NCI-H2171 treated with DMSO at 0.1 percent for 48 hours (cell line): ENCODE measurements at places on chromosomes 2 and 18.
A peak's percentile ranks its signal among the peaks of the same experiment; 100 is the strongest.

GRCh38 chr2:207108440-207108839 lies 57.3 kb downstream of the KLF7 start:
- DNase-seq, result no peak

DNA sequence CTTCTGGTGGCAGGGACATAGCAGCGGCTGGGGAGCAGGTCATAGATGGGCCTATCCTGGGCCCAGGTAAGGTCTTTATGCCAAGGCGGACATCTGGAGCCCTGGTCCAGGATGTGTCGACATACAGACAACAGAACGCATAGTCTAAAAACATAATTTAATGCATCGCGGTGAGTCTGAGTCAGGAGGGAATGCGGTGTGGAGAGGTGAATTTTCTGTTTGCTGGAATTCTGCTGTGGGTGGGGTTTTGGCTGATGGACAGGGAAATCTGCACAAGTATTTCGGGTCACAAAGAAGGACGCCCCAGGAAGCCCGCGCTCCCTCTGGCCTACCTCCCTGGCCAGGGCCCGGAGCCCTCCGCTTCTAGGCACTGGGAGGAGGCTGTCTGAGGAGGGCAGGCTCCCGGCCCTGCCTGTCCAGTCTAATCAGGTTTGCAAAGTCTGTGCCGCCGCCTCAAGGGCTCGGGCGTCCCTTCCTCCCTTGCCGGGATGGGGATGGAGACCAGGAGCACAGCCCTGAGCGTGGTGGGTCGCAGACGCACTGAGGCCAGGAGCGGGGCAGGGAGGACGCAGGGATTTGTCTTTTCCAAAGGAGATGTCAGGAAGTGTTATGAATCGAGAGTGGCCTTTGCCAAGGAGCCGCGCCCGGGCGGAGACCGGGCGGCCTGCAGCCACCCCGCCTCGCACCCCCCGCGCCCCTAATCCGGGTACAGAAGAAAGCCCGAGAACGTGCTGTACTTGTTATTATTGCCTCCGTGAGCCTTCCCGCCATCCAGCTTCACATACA lies 2.3 kb downstream of the C1QL2 start:
- DNase-seq, result no peak

GRCh38 chr2:177616731-177617130 lies 224.2 kb downstream of the AGPS start:
- DNase-seq, result no peak

DNA sequence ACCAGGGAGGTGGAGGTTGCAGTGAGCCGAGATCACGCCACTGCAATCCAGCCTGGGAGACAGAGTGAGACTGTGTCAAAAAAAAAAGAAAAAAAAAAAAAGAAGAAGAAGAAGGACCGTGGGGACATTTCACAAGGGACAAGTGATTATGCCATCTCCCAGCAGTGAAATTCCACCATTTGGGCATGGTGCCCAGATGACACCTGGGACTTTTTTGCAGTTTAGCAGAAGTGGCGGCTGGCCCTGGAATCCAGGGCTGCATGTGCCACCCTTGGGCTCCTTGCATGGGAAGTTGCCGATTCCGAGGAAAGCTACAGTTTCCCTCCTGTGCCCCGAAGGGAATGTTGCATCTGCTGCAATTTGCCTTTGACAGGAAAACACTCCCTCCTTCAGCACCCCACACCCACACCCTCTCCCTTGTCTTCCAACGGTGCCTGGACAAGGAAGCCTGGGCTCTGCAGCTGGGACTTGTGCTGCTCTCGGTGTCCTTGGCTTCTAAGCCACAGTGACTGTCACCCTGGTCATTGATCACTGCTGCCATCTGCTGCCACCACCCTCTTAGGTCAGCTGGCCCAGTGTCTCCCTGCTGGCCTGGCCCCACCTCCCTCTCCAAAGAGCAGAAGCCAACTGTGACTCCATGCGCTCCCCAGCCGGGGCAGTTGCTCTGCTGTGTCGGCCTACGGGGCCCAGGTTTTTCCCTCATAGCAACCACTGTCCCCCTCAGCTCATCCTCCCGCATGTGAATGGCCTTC lies 56.4 kb upstream of the LRRC30 start:
- peak; percentile 42 for DNase-seq

- DNase-seq, result peak; percentile 49
These were observed at the start of gene SERPINE2 for GRCh38 chr2:224039080-224039769. Gene SERPINE2, minus strand, starts transcription at chr2:224039286. Its CDS starts 37,386 bp downstream, at chr2:224001900.

- no peak for DNase-seq
These were observed 105.9 kb downstream of the LYPD1 start for GRCh38 chr2:132564065-132564464.

GRCh38 chr2:174180165-174180724 lies 68.1 kb downstream of the OLA1 start:
- no peak for DNase-seq

DNA sequence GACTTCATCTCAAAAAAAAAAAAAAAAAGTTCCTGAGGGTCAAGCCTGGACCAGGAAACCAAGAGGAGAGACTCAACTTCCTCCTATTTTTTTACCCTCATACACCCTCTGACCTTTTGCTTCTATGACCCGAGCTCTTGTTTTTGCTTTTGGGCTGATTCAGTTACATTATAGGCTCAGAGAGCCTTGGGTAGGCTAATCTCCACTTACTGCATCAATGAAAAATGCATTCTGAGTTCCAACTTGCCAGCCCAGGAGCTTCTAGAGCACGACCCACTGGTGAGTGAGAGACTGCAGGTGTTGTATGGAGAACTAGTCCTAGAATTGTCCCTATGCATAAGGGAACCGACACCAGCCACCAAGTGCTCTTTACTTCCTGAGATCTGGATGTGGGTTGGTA lies 91.1 kb downstream of the CABLES1 start:
- DNase-seq, result no peak

DNA sequence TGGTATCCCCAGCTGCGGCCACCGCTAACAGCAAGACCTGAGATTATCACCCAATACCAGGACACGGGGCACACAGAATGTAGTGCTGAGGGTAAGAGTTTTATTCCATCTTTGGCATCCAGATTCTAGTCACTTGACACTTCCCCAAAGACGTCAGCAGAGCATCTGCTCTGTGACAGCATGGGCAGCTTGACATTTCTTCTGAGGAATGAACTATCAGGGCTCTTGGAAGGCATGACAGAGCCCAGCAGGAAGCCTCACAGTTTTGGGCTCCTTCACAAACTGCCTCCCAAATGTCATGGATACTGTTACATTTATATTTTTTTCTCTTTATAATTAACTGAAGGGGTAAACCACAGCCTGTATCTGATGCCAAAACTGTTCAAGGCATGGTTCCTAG lies 1010.7 kb downstream of the TDRD15 start:
- DNase-seq, result peak; percentile 98

DNA sequence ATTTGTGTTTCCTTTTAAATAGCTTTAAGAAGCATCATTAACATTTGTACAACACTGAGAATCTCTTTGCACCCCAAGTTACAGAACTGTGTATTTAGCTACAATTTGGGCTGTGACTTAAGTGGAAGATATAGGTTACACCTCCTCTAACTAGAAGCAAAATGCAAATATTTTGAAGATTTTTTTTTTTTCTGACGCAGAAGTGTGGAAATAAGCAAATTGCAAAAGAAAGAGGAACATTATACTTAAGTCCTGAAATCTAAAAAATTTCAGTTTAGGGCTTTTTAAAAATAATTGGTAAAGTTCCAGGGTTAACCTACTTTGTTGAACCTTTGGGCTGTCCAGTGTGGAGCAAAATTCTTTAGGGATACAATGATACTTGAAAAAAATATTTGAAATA lies 41.4 kb upstream of the RBMS1 start:
- DNase-seq, result no peak

GRCh38 chr18:24600076-24600654 lies 139.7 kb downstream of the HRH4 start:
- DNase-seq, result peak; percentile 86

DNA sequence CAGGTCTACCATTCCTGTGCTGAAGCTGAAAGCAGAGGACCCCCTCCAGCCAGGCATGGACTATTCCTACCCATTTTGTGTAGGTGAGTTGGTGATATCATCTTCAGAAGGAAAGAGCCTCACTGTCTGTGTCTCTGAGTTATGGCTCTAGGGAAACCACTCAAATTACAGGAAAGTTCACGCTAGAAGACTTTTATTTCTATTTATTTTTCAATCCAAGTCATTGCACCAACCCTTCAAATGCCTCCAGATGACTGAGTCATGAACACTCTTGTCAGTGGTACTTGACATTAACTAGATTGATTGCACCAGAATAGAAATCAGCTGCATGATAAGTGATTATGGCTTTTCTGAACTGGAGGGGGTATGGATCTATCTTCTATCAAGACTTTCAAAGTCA lies 338.4 kb downstream of the MBD2 start:
- DNase-seq, result no peak

DNA sequence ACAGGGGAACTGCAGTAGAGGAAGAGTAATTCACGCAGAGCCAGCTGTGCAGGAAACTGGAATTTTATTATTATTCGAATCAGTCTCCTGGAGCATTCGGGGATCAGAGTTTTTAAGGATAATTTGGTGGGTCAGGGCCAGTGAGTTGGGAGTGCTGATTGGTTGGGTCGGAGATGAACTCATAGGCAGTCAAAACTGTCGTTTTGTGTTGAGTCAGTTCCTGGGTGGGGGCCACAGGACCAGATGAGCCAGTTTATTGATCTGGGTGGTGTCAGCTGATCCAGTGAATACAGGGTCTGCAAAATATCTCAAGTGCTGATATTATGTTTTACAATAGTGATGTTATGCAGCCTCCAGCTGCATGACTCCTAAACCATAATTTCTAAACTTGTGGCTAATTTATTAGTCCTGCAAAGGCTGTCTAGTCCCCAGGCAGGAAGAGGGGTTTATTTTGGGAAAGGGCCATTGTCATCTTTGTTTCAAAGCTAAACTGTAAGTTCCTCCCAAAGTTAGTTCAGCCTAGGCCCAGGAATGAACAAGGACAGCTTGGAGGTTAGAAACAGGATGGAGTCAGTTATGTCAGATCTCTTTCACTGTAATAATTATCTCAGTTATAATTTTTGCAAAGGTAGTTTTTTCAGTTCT lies 67.0 kb downstream of the ASAP2 start:
- DNase-seq, result no peak

- DNase-seq, result no peak
These were observed 176.3 kb downstream of the TNS1 start for GRCh38 chr2:217826520-217826919.

DNA sequence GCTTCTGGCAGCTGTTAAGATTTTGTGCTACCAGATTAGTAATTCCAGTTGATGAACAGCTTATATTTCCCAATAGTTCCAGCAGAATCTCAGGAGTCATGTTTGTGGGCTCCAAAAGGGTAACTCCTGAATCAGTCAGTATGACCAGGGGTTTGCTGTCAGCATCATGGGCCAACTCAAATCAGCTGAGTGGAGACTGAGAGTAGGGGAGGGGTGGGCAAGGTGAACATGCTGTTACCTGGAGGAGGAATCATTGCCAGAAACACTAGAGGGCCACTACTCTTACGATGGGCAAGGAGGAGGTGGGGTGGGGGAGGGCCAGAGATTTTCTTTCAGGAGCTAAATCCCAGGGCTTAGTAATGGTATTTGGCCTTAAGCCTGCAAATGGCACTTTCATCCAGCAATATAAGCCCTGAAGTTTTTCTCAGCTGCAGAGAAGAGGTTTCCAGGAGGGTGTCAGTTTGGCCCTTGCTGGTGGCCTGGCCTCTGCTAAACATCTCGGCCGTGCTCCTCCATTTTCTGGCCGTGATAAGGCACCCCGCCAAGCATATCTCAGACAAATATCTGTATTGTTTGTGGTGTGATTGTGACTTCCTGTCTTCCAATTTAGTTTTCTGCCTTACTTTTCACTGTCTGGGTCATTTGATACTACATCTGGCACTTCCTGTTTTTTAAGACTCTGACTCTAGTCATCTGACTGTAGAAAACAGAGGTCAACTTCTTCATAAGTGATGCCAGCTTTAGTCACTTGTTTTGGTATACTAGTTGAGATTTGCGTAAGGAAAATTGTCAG lies 120.5 kb upstream of the CXCR4 start:
- DNase-seq, result no peak

GRCh38 chr2:208406474-208407451 lies at the start of gene PTH2R:
Gene PTH2R, plus strand, starts transcription at chr2:208406792. Its CDS starts 252 bp downstream, at chr2:208407044.
- DNase-seq, result peak; percentile 71

DNA sequence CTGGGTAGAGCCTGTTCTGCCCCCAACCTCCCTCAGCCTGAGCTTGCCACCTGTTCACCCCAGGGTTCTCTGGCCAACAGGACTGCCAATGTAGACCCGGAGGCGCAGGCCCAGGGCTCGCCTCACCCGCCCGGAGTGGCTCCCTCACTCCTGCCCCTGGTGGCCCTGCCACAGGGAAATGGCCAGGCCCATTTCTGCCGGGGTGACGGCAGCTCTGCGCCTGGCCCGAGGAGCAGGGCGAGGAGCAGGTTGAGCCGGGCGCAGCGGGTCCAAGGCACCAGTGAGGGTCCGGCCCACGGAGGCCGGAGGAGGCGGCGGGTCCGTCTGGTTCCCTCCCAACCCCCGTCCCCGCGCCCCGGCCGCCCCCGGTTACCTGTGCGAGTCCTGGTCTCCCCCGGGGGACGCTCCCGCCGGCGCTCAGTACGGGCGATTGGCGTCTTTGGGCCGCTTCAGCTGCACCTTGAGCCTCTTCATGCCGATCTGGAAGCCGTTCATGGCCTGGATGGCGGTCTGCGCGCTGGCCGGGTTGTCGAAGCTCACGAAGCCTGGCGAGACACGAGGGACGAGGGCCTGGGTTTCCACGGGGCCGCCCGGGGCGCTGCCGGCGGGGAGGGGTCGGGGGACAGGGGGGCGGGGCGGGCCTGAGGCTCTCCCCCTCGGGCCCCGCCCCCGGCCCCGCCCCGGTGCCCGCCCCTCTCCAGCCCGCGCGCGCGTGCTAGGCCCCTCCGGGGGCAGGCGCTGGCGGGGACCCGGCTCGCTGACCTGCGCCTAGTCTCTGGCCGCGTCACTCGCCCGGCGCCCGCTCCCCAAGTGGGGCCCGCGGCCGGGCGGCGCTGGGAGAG lies 312.0 kb downstream of the CELF4 start:
- DNase-seq, result no peak

GRCh38 chr2:173400760-173401159 lies 46.1 kb downstream of the CDCA7 start:
- DNase-seq, result peak; percentile 25

DNA sequence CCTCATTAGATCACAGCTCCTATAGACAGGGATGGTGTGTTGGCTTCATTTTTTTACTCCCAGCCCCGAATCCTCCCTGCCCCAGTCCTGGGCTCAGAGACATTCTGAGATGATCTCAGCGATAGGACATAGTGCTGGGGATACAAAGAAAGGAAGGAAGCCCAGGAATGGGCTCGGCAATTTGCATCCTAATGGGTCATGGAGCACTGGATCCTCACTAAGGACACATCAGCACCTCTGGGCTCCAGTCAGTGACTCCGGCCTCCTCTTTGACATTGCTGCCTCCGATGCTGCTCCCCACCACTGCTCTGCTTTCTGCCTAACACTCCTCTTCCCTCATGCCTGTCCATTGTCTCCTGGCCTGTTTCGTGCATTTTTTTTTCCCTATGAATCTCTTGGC lies 489.1 kb downstream of the STK39 start:
- no peak for DNase-seq

DNA sequence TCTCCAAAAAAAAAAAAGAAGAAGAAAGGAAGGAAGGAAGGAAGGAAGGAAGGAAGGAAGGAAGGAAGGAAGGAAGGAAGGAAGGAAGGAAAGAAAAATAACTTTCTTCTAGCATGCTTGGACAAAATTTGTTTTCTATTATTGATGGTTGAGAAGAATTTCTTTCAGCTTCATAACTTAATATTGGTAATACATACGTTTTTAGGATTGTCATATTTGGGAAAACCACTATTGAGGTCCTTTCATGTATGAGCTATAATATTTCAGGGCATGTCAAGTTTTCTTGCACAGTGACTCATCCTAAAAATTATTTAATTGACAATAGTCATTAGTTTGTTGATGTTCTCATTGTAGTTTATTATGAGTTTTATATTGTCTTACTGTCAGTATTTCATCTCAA lies 66.4 kb upstream of the PKDCC start:
- no peak for DNase-seq

- no peak for DNase-seq
These were observed 46.3 kb downstream of the MYO7B start for GRCh38 chr2:127581516-127582490.
